ENCODE measurements at places on chromosomes 1 and 21.
A peak's percentile ranks its signal among the peaks of the same experiment; 100 is the strongest.

- peak; percentile 19 for DNase-seq
These were observed 4.8 kb upstream of the SLC2A1 start for GRCh38 chr1:42963378-42964043.

DNA sequence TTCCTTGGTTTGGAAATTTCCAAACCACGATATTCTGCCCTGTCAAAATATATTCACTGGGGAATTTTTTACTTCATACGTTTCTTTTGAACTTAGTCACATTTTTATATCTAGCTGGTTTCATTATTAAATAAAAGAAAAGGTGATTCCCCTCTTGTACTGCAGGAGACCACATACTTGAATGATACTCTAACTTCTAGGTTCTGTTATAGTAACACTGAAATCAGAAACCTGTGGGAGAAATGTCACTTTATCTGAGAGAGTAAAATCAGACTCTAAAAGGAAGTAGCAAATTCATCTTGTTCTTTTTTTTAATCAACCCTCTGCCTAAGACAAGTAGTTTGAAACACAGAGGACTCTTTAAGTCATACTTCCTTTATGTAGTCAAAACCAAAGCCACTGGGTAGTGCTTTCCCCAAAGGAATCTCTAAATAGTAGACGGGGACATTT lies 34.4 kb downstream of the MRPL39 start:
- DNase-seq: peak; percentile 59

- no peak for DNase-seq
These were observed 105.7 kb upstream of the PPP2R5A start for GRCh38 chr1:212179394-212180076.

- no peak for DNase-seq
These were observed 352.0 kb downstream of the USH2A start for GRCh38 chr1:216071262-216071661.

DNA sequence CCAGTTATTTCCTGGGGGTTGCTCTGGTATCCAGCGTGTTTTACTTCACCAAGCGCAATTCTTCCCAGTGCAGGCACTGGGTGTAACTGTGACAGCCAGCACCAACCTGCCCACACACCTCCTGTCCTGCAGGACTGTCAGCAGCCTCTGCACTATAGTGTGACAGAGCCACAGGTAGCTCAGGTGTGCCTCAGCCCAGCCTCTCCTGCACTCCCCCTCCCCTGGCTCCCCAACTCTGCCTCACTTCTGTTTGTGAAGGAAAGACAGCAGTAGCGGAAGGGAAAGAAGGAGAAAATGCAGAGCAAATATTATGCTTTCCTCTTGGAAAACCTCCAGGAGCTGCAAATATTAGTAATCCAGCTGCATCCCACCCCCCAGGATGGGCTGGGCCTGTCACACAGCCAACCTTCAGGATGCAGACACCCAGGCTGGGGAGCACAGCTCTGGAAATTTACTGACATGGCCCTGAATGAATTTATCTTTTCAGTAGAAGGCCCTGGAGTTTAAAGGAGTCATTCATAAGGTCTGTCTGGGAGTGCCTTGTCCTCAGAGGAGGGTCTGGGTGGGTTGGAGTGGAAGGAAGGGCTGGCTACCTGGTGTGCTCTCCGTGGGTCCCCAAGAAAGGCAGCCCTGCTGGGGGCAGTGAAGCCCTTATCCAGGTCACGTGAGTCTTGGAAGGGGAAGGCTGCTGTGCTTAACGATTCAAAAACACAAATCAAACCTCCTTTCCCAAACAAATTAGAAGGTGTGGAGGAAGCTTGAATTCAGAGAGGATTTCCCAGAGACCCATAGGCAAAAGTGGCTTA lies 20.9 kb downstream of the CAPN2 start:
- no peak for DNase-seq

Data from NAMALWA (cell line).